ENCODE measurements at places on chromosomes 16 and 17.
A peak's percentile ranks its signal among the peaks of the same experiment; 100 is the strongest.

- DNase-seq, result no peak
Measured at GRCh38 chr16:13438064-13438463, 481.9 kb upstream of the ERCC4 start.

DNA sequence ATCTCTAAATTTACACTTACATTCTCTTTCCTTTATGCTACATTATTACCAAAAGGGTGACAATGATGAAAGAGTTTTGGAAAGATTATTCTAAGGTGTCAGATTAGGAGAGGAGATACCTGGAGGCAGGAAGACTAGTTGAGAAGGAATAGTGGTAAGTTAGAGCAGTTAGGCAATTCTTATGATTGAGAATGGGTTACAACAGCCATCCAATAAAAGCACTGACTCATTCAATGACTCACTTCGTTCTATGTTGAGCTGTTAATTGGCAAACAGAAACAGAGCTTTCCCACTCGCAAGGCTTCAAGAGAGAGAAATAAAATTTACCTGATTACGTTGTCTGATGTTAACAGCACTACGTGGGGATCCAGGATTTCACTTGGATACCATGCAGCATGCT lies 5.8 kb downstream of the NUP88 start:
- DNase-seq, result no peak

GRCh38 chr17:673200-673681 lies 41.4 kb downstream of the VPS53 start:
- DNase-seq, result peak; percentile 36

DNA sequence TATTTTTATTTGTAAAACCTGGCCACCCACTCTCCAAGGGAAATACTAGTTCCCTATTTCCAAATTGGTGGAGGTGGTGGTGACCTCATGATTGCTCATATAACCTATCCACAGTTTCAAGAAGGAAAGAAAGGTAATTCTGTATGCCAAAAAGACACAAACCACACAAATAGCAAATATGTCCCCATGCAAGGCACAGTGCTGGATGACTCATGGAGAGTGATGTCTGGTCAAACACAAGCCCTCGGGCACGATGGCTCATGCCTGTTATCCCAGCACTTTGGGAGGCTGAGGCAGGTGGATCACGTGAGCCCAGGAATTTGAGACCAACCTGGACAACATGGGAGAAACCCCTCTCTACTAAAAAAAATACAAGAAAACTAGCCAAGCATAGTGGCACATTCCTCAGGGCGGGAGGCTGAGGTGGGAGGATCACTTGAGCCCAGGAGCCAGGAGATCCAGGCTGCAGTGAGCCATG lies 64.2 kb downstream of the GNA13 start:
- no peak for DNase-seq

- no peak for DNase-seq
Measured at GRCh38 chr17:29057361-29057760, 14.4 kb downstream of the PIPOX start.

GRCh38 chr16:10081201-10081940 lies 100.9 kb downstream of the GRIN2A start:
- DNase-seq, result no peak

GRCh38 chr17:76178124-76178523 lies 37.1 kb upstream of the FOXJ1 start:
- DNase-seq, result no peak

DNA sequence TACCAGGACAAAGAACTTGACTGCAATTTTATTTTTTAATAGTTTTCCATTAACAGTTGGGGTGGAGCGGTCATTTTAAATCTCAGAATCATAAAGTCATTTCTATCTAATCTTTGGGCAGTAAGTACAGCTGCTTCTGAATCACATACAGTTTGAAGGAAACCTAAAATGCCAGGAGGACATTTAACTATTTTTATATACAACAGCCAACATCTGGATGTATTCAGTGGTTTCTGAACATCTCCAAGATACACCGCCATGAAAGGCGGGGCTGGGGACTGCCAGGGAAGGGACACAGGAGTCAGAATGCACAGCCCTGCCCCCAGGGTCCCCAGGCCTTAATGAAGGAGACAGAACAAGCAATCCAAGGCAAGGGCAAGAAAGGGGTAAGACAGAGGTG lies 392.3 kb downstream of the SLC39A11 start:
- no peak for DNase-seq

GRCh38 chr16:31529937-31530312 lies 2.2 kb downstream of the AHSP start:
- DNase-seq, result no peak

DNA sequence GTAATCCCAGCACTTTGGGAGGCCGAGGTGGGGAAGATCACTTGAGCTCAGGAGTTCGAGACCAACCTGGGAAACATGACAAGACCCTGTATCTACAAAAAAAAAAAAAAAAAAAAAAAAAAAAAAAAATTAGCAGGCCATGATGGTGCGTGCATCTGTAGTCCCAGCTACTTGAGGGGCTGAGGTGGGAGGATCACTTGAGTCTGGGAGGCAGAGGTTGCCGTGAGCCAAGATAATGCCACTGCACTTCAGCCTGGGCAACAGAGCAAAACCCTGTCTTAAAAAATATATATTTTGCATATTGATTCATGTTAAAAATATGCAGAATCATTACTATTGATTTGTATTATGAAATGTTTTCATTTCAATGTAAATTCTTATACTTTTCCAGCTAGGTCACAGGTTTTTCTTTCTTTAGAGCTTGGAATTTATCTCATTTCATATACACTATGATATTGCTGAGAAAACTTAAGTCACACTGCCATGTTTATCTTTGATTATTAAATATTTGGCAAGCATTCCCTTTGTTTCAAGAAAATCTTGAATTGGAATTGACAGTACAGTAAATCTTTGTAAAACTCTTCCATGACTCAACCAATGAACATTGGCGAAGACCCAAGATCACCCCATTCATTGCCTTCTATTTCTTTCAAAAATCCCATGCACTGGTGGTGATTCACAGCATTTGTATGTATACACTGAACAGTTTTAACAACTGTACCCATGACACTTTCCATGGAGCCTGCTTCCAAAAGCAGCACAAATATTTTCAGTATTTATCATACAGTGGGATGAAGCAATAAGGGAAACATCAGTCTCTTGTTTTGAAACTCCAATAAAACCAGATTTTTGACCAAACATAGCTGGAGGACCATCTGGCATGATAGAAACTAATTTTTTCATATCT lies 83.5 kb upstream of the TNRC6A start:
- no peak for DNase-seq

- DNase-seq, result no peak
Measured at GRCh38 chr17:40547785-40548478, 17.3 kb downstream of the CCR7 start.

- no peak for DNase-seq
Measured at GRCh38 chr16:79036541-79036940, 564.0 kb downstream of the MAF start.

- no peak for DNase-seq
Measured at GRCh38 chr17:57499648-57500049, 243.3 kb downstream of the MSI2 start.

DNA sequence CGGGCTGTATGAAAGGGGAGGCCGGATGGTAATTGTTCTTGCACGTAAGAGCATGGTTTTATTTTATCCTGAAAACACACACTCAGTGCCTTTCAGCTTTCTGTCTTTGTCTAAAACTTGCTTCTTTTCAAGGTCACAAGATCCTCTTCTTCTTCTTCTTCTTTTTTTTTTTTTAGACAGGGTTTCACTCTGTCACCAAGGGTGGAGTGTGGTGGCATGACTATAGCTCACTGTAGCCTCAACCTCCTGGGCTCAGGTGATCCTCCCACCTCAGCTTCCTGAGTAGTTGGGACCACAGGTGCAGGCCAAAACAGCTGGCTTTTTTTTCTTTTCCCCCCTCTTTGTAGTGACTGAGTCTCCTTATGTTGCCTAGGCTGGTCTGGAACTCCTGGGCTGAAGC lies 15.9 kb upstream of the ZNF629 start:
- DNase-seq, result no peak

DNA sequence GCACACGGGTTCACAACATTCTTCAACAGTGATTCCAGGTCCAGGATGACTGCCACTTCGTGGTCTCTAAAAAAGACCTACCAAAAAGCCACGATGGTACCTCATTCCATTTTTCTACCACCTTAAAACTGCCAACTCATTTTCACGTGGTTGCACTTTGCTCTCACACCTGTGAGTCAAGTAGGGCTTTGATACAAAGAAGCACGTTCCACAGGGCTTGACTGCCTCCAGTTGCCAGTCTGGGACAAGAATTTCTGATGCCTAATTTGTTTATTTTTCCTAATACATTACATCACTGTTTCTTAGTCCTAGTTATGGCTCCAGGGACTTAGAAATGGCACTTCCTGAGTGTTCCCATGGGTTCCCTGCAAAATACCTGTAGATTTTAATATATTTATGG lies 911.6 kb upstream of the EEF2KMT start:
- DNase-seq, result no peak

GRCh38 chr17:9924735-9925191 lies 19.7 kb upstream of the RCVRN start:
- DNase-seq, result peak; percentile 94

DNA sequence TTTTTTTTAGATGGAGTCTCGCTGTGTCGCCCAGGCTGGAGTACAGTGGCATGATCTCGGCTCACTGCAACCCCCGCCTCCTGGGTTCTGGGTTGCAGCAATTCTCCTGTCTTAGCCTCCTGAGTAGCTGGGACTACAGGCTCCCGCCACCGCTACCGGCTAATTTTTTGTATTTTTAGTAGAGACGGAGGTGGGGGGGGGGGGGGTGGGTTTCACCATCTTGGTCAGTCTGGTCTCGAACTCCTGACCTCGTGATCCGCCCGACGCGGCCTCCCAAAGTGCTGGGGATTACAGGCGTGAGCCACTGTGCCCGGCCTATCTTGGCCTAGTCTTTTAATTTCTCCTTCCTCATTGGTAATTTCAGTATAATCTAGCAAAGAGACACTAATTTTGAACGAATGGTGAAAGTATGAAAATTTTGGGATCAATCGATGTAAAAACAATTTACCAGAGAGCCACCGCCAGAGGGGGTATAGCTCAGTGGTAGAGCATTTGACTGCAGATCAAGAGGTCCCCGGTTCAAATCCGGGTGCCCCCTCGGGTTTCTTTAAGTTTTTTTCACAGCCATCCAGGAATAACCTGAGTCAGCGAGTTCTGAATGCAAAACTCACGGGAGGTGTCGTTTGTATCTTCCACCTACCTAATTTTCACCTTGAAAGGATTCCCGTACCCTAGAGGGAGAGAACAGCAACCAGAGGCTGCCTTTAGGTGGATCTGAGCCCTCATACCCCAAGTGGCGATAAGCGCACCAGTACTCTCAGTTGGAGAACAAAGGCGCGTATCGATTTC lies 2.5 kb upstream of the LASP1 start:
- DNase-seq, result peak; percentile 72

- DNase-seq, result peak; percentile 84
Measured at GRCh38 chr16:52068447-52069074, 478.4 kb downstream of the TOX3 start.

DNA sequence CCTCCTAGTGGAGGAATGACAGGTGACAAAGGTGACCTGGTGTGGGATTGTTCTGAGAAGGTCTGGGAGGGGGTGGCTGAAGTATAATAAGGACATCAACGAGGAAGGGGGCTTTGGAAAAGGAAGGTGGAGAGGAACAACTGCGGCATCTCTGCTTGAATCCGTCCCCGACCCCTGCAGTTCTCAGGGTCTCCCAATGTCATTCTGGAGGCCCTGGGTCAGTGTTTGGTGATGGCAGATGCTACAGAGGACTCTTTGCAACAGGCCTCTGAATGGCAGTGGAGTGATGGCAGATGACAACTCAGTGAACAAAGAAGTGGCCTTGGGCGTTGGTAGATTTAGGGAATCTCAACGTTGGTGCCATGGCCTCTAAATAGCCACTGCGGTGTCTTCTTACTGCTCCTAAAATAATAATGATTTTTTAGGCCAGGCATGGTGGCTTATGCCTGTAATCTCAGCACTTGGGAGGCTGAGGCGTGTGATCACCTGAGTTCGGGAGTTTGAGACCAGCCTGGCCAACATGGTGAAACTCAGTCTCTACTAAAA lies 1.3 kb downstream of the ENGASE start:
- DNase-seq, result no peak

DNA sequence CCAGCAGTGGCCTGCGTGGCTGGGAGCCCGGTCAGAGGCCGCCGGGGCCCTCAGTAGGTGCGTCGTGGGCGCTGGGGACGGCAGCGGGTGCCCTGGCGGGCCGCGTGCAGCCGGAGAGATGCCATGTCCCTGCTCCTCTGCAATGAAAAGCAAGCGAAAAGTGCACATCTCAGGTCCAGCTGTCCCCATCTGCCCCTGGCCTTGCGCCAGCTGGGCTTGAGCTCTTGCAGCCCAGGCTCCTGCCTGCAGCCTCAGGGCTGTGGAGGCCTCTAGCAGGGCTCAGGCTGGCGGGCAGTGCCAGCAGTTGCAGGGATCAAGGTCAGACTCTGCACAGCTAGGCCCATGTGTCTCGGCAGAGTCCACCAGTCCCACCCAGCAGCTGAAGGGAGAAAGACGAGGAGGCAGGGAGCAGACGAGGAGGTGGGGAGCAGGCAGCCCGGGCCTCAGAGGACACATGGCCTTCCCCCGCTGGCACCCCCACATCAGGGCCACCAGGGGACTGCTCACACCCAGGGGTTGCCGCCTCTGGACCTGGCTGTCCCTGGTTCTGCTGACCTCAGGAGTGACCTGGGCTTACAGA lies 11.2 kb downstream of the SLC16A3 start:
- no peak for DNase-seq

DNA sequence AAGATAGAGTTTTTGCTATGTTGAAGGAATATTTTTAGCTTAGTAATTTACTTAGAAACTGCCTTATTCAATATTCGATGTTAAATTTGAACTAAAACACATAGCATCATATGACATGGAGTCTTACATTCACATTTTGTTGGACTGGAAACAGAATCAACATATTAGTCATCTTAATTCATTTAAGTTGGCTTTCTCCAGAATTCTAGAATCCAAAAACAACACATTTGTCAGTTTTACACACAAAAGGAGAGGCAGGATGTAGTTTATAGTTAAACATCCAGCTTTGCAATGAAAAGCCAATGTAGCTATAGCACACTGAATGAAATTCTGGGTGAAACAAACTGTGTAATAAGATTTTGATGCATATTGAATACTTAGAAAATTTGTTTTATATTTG lies 43.3 kb downstream of the WWOX start:
- DNase-seq, result peak; percentile 26

GRCh38 chr16:70790815-70791214 lies 10.1 kb downstream of the VAC14 start:
- DNase-seq, result no peak

GRCh38 chr16:87227296-87227951 lies 89.8 kb downstream of the C16orf95 start:
- no peak for DNase-seq
